CD14-positive monocyte (primary cell): ENCODE measurements at places on chromosomes 13 and 19.

GRCh38 chr19:17718550-17718946, 732 bp upstream of the MAP1S start:
- DNase-seq, result no peak

GRCh38 chr19:3672993-3673392, 27.3 kb downstream of the PIP5K1C start:
- DNase-seq, result no peak

DNA sequence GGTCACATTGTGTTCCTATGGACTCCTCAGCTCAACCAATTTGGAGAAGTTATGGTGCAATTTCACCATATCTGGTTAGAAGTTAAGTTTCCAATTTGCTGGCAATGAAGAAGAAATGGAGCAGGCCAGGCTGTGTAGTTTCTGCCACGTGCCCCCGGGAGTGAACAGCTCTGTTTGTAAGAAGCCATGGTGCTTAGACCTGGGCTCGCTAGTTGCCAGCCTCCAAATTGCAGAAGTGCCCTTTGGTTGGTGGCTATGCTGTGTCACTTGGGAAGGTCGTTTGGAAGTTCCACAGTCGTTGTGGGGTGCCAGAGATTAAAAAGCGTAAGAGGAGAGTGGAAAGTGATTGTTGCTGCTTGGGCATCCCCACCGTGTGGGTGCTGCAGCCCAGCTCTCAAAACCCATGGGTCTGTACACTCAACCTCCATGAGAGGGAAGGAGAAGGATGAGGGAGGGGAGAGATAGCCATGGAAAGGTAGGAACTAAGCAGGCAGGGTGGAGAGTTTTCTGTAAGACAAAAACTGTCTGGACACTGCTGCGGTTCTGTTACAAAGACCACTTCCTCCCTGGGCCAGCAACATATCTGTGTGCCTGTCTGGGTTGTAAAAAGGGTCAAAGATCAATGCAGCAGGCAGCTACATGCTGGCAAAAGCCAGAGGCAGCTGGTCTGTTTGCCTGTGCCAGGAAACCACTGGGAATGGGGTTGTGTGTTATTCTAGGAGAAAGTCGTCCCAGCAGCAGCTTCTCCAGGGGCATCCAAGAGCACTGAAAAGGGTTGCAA, 10.8 kb downstream of the ALOX5AP start:
- DNase-seq, result peak; percentile 90

- DNase-seq, result no peak
These were observed 10.5 kb downstream of the DDX39A start for GRCh38 chr19:14408491-14409145.

GRCh38 chr19:34173193-34173956, 1.1 kb downstream of the LSM14A start:
- peak; percentile 26 for DNase-seq

DNA sequence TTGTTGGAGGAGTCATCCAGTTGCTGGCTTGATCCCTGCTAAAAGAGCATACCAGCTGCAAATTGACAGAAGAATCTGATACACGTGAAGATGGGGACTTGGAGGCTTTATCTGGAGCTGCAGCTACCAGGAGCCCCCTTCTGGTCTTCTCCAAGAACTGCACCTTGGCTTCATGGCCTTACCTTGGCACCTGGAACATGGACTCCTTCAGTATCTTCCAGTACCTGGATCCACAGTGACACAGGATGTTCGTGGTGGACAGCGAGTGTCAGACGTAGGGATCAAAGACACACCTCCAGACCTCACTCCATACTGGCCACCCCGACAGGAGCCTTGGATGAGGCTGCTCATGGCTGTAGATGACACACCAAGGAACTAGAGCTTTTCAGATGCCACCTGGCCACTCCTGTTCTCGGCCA, 9.9 kb upstream of the ACSBG2 start:
- peak; percentile 77 for DNase-seq

GRCh38 chr19:33410915-33411401, 37.4 kb downstream of the CEBPG start:
- no peak for DNase-seq

DNA sequence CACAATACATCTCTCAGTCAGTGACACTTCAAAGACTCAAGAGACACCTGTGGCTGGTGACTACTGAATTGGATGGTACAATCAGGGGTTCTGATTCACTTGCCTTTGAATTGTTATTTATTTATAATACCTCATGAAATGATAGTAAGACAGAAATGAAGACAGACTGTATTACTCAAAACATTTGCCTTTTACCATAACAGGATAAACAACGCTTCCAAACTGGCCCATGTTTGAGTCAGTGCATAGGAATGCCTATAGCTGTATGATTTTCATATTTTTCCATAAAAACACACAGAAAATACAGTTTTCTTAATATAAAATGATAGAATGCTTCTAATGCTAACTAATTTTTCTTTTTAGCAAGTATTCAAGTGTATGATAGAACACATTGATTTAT, 59.5 kb upstream of the FGF14 start:
- no peak for DNase-seq

- DNase-seq, result no peak
These were observed 23.3 kb upstream of the POSTN start for GRCh38 chr13:37621811-37622361.

- no peak for DNase-seq
These were observed 63.8 kb upstream of the LDLR start for GRCh38 chr19:11025445-11025844.

- DNase-seq, result no peak
These were observed 38.7 kb upstream of the POMP start for GRCh38 chr13:28620011-28620830.

DNA sequence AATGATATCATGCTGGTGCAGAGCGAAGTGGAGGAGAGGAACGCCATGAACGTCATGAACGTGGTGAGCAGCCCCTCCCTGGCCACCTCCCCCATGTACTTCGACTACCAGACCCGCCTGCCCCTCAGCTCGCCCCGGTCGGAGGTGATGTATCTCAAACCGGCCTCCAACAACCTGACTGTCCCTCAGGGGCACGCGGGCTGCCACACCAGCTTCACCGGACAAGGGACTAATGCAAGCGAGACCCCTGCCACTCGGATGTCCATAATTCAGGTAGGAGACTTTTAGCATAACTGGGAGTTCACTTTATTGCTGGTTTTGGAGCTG, 3.3 kb downstream of the PCDH17 start:
- DNase-seq, result no peak

- no peak for DNase-seq
These were observed 60.9 kb downstream of the THSD1 start for GRCh38 chr13:52345048-52345447.

- no peak for DNase-seq
These were observed 391.8 kb downstream of the KLF5 start for GRCh38 chr13:73450583-73450982.

GRCh38 chr13:104784891-104785290, 1718.7 kb upstream of the SLC10A2 start:
- no peak for DNase-seq

GRCh38 chr13:94061301-94061700, 418.2 kb downstream of the DCT start:
- DNase-seq, result no peak

- DNase-seq, result peak; percentile 50
These were observed 8.0 kb downstream of the SGTA start for GRCh38 chr19:2774953-2775555.

DNA sequence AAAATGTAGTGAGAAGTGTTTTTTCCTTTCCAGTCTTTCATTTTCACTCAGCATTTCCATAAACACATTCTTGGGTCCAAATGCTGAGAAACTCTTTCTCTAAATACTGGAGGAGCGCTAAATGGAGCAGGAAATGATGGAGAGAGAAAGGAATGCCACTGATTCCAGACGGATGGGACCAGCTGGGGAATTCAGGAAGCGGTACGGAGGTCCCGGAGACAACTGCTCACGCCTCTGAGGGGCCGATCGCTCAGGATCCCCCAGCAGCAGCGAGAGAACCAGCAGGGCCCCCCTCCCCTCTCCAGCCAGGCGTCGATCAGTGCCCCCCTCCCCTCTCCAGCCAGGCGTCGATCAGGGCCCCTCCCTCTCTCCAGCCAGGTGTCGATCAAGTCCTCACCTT, 13.2 kb downstream of the RASA3 start:
- DNase-seq, result no peak

- DNase-seq, result no peak
These were observed 38.1 kb downstream of the CCDC169 start for GRCh38 chr13:36259361-36260137.

- DNase-seq, result no peak
These were observed 72.9 kb upstream of the TEX29 start for GRCh38 chr13:111247552-111247951.

GRCh38 chr13:47092202-47092601, 195.3 kb upstream of the HTR2A start:
- no peak for DNase-seq

GRCh38 chr13:69641773-69642172, 465.9 kb upstream of the ATXN8OS start:
- no peak for DNase-seq

GRCh38 chr13:73800011-73800410, 334.2 kb downstream of the KLF12 start:
- no peak for DNase-seq

- peak; percentile 8 for DNase-seq
These were observed at the start of gene ZNF730 for GRCh38 chr19:23116802-23117571. Gene ZNF730, plus strand, starts transcription at chr19:23117025. Its CDS starts 149 bp downstream, at chr19:23117174.

- no peak for DNase-seq
These were observed 1651.9 kb upstream of the MIR17HG start for GRCh38 chr13:89695343-89696257.

GRCh38 chr13:91347996-91348905, 764 bp downstream of the MIR17HG start:
- peak; percentile 8 for DNase-seq

- peak; percentile 17 for DNase-seq
These were observed 66.1 kb upstream of the ABCC4 start for GRCh38 chr13:95367309-95367843.

DNA sequence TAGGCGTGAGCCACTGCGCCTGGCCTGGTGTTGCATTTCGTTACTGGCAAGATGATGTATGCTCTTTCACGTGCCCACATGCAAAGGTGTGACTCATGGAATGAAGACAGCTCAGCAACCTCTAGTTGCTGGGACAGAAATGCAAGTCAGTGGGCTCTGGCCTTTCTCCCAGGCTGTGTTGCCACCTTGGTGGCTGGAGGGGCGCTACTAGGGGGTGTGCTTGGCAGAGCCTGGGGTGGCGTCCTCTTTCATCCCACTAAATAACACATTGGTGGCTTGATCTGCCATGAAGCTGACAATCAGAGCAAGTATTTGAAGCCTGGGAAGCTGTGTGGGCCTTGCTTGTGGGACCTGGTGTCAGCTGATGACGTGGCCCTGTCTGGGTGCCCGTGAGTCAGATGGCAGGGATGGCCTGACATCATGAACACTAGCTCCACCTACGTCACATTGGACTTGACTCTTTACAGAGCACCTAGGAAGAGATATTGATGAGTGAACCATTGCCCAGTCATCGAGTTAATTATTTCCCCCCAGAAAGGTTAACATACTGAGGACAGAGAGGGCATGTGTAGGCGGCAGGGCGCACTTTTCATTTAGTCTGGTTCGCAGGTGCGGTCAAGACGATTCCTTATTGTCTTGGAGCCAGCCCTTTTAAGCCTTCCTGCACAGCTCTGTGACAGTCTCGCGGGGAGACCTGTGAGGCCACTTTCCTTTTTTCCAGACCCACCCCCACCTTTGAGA, 154.2 kb downstream of the TM9SF2 start:
- no peak for DNase-seq

DNA sequence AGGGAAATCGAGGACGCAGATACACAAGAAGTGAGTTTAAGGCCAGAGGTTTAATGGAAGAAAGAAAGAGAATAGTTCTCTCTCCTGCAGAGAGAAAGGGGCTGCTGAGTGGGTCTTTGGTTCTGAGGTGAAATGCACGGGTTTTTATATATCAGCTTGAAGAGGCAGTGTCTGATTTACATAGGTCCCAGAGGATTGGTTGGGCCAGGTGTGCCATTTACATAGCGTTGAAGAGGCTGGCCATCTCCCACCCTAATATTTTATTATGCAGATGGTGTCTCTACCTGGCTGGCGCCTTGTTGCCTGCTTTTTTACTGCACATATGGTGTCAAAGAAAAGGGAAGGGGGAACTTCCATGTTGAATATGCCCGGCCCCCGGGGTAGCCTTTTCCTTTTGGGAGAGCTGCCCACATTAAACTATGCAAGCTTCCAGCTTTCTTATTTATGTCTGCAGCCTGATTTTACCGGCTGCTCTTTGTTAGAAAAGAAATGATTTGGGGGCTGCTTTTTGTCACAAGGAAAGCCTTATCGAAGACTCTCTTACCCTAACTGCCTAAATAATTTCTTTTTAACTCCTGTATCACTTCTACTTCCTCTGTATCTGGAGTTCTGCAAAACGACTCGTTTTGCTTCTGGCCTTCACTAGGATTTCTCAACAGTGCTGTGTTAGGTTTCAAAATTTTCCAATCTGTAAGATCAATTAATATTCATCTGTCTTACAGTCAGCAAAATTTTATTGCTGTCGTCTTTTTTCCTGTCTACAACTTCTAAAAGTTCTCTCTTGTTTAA, 268.5 kb downstream of the B3GLCT start:
- DNase-seq, result no peak

DNA sequence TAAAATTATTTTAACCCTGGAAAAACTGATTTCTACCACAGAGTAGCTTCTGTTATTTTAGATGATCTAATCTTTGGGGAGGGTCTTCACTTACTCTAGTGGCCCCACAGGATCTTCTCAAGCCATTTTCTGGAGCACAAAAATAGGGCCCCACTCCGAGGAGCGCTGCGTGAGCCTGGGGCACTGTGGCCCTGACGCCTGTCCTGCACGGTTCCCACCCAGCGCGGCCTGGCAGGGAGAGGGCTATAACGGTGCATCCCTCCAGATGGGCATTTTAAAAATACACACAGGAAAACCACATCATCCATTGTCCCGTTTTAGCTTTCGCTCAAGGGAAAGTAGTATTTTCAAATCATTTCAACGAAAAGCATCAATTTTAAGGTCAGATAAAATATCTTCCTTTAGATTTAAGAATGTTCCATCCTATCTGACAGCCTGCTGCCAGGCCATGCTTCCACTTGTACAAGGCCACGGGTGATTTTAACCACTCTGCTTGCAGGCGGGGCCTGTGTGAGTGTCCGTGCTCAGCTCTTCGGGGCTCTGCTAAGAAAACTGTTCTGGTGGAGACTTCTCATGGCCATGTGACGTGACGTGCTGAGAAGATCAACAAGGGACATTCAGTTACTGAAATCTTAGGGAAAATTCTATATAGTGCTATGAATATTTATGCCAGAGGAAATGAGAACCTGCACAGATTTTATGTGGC, 683.8 kb upstream of the SGCG start:
- no peak for DNase-seq

- DNase-seq, result no peak
These were observed 391.0 kb downstream of the FGF9 start for GRCh38 chr13:22061806-22062391.

- DNase-seq, result no peak
These were observed 69.5 kb upstream of the ANKRD10 start for GRCh38 chr13:110984381-110984780.
